ENCODE measurements at places on chromosomes 6 and 20.

- DNase-seq, result no peak
These were observed 21.9 kb upstream of the RAB22A start for GRCh38 chr20:58287638-58288037.

DNA sequence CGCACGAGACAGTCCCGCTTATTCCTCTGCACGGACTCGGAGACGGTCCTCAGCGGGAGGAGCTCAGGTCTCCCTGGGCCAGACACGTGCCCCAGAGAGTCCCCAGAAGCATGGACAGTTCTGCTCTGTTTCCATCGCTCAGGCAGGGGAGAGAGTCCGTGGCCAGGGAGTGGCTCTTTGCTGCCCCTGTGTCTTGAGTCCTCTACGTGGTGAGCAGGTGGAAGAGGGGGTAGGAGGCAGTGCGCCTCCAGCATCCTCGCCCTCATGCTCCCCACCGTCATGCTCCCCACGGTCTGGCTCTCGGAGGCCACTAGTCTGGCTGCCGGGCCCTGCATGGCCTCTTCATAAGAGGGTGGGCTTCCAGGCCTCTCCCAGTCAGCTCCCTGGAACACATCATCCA, 8.9 kb downstream of the TAGAP start:
- DNase-seq, result no peak

- DNase-seq, result peak; percentile 67
These were observed 527 bp downstream of the TOMM34 start for GRCh38 chr20:44959638-44960102.

DNA sequence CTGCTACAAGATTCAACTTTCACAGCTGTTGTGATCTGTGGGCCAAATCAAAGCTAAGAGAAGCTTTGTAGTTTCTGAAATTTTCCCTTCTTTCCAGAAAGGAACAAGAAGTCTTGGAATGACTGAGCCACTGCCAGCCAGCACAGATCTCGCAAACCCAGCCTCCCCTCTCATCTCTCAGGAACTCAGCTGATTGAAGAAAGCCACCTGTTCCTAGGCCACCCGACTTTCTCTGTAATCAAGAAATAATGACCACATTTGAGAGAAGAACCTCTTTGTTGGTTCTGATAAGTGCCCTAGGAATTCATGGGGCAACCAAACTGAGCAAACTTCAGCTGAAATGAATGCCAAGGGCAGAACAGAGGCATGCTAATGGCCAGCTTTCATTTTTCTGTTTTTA, 61.7 kb downstream of the HDGFL1 start:
- peak; percentile 18 for DNase-seq

DNA sequence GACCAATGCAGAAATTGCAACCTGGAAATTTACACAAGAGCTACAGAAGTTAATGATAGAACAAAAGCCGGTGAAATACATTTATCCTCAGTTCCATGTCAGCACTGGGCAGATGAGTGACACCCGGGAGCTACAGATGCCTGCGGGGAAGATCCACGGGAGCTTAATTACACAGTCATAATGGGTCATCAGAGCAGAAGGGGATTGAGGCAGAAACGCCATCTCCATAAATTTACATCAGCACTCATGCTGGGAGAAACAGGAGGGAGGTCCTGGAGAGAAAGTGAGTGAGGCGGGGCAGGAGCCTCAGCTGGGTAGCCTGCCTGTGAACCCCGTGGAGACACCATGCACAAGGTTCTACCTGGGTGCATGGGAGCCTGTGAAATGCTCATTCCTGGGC, 37.6 kb upstream of the CST7 start:
- DNase-seq, result no peak

DNA sequence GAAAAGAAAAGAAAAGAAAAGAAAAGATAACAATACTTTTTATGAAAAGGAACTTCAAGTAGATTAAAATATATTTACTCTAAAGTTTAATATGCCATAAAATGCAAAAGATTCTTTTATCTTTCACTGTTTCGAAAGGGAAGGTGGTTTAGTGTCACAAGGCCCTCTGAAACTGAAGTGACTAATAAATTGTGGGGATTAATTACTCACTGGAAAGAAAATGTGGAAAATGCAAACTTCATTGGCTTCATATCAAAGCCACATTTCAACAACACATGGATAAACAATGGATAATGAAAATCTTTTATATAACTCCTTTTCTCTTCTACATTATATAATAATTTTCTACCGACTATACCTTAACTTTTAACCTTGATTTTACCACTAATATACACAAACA, 320.5 kb upstream of the RSPO3 start:
- DNase-seq, result no peak

DNA sequence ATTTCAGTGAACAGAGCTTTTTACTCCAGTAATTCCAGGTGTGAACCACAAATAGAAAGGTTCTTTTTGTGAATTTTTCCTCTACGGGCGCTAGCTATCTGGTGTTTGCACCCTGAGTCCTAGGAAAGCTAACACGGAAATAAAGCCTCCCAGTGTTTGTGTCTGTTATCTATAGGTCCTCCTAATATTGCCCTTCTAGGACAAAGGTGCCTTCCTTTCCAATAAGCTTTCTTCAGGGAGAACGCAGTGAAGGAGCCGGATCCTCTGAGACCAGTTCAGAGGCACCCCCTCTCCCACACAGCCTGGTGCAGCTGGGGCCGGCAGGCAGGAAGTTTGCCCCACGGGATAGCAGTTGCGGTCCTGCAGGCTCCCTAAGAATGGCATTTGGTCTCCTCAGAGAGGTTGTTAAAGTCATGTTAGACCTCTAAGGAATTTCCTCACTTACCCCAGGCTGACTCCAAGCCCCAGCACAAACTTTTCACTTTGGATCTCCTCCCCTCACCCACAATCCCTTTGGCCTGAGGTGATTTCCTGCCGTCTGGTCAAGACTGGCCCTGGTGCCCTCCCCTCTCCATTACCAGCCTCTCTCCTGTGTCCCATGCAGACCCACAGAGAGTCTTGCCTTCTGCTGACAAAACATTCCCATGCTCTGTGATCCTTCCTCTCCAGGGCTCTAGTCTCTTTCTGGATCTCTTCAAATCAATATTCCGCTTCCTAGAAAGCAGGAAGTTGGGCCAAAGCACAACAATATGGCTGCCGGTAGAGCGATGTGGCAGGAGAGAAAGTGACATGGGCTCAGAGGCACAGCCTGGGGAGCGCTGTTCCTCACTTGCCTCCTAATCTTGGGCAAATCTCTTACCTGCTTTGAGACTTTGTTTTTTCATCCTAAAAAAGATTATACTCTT, 126.0 kb downstream of the MOXD1 start:
- no peak for DNase-seq

DNA sequence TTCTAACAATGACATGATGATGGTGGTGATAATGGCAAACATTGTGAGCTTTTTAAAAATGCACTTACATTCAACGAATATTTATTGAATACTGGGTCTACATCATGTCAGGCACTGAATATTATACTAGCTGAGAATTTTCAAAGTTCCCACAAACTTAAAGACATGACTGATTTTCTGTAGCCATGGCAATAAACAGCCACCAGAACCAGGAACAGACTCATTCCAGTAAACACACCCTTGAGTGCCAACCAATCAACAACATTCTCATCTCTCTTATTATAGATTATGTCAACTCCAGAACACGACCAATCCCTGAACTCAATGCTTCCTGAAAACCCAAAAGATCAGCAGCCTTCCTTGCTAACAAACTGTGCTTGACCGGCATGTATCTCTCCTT, 212.4 kb upstream of the RUNX2 start:
- DNase-seq, result no peak

GRCh38 chr6:119121367-119121766, 42.9 kb upstream of the FAM184A start:
- DNase-seq, result no peak

- DNase-seq, result no peak
These were observed 28.6 kb downstream of the AKAP7 start for GRCh38 chr6:131163886-131164285.

- DNase-seq, result no peak
These were observed 188.2 kb upstream of the PREP start for GRCh38 chr6:105591053-105591452.

- no peak for DNase-seq
These were observed 86.2 kb downstream of the AHI1 start for GRCh38 chr6:135411339-135411738.

DNA sequence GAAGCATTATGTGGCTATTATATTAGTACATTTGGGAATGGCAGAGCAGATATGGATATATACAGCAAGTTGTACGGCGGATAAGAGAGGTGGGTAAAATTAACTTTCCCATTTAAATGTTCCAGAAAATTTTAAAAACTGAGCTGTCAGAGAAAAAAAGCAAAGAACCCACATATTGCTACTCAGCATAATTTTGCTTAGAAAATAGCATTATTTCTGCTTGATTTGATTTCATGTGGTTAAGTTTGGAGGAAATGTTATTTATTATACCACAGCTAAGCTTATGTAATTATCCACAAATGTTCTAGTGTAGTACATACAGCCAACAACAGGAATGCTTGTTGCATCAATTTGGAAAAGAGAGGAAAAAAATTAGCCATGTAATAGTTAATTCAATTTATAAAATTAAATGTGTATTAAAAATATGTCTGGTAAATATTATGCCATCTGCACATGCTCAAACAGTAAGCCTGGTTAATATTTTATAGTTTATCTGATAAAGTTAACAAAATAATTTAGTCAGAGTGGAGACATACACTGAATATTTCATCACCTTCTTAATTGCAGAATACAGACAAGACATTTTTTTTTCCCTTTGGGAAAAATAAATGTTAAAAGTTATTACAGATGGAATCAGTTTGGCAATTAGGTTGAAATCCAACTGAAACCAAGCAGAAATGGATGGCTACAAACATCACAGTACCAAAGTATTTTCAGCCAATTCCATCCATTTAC, 172.1 kb upstream of the ID4 start:
- no peak for DNase-seq

DNA sequence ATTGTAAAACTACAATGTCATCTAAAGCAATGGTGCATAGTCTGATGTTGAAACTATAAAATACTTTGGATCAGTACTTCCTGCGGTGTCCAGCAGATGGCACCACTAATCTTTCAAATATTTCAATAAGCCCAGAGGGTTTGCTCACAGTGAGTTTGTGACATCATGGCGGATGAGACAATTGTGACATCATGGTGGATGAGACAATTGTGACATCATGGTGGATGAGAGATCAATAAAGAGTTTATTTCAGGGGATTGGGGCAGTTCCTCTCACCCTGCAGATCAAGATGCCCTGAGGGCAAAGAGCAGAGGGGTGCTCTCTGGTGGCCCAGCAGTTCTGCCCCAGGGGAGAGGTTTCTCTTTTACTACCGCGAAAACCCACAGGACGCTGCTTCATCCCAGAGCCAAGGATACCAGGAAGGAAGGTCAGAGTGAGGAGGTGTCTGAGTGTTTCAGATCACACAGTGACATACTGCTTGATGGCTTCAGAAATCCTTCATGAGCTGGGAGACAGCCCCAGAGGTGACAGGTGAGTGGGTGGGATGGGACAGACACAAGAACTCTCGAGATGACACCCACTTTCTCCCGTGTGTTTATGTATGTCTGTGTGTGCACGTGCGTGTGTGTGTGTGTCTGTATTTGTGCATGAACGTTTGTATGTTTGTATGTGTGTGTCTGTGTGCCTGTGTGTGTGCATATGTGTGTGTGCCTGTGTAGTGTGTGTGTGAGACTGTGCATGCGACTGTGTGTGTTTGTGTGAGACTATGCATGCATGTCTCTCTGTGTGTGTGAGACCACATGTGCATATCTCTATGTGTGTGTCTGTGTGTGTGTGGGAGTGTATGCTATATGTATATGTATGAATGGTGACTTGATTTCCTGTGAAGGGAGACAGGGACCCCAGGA, 7.3 kb upstream of the ULBP2 start:
- peak; percentile 68 for DNase-seq

GRCh38 chr20:23657202-23657601, 19.4 kb upstream of the CST3 start:
- no peak for DNase-seq

DNA sequence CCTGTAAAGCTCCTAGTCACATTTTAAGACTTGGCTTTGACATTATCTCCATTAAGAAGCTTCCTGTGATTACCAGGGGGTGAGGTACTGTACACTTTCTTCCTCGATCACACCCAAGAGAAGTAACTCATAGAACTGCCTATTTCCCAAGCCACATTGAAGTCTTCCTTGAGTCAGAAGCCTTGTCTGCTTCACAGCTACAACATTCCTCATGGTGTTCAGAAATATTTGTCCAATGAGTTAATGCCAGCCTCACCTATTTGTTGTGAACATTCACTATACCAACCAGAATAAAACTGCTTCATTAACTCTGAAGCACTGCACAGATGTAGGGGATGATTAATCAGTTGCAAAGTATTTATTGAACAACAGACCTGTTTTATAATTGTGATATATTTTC, 622.3 kb downstream of the PTPRT start:
- no peak for DNase-seq

Data from neural progenitor cell (in vitro differentiated cells).